Activated CD4-positive, alpha-beta memory T cell treated with anti-CD3 and anti-CD28 coated beads for 36 hours (primary cell): ENCODE measurements at places on chromosomes 1 and 21.

DNA sequence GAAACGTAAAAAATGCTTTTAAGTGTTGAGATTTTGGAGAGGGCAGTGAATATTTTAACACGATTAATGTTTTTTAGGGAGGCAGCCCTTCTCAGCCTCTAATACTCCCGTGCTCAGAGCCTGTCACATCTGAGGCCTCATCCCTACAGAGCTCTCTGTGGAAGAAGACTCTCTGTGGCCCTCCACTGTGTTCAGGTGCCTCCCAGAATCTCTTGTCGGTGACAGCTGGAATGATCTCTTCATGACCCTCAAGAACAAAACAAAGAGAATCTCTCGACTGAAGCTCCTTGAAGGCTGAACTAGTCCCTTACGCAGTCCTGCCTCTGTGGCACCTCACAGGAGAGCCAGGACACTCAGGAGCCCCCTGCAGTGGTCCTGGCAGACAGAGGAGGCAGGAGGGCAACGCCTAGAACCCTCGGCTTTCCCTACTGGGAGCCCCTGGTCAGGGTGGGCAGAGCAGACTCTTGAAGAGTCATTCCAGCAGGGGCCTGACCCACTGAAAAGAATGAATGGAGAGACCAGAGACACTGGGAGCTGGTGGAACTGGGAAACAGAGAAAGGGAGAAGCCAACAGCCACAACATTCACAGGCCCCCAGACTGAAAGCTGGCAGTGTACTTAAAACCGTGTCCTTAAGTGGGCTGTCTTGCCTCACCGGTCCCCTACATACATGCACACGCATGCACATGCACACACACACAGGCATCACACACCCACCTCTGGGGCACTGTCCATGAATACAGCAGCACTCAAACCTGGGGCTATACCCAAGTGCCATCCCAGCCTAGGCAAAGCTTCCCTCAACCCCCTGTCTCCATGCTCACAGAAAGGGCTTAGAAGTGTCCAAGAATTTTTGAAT, 67.5 kb upstream of the ANGPTL1 start:
- no peak for DNase-seq

GRCh38 chr1:180757657-180758056, 125.8 kb downstream of the XPR1 start:
- no peak for DNase-seq

GRCh38 chr1:211518330-211519289, 26.6 kb upstream of the RD3 start:
- DNase-seq: no peak

GRCh38 chr1:1061682-1062345, 12.3 kb downstream of the RNF223 start:
- DNase-seq: no peak

DNA sequence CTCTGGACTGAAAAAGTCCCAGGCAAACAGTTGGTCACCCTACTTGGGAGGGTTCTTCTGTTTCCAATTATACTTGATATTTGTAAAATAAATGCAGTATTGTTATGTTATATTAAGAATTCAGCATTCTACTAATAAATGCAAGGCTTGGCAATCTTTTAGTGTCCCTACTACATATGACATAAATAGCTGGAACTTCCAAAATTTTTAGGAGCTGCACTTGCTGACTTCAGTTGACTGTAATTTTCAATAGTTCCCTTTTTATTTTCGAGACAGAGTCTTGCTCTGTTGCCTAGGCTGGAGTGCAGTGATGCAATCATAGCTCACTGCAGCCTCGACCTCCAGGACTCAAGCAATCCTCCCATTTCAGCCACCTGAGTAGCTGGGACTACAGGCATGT, 20.0 kb downstream of the FOXD3 start:
- DNase-seq: no peak

DNA sequence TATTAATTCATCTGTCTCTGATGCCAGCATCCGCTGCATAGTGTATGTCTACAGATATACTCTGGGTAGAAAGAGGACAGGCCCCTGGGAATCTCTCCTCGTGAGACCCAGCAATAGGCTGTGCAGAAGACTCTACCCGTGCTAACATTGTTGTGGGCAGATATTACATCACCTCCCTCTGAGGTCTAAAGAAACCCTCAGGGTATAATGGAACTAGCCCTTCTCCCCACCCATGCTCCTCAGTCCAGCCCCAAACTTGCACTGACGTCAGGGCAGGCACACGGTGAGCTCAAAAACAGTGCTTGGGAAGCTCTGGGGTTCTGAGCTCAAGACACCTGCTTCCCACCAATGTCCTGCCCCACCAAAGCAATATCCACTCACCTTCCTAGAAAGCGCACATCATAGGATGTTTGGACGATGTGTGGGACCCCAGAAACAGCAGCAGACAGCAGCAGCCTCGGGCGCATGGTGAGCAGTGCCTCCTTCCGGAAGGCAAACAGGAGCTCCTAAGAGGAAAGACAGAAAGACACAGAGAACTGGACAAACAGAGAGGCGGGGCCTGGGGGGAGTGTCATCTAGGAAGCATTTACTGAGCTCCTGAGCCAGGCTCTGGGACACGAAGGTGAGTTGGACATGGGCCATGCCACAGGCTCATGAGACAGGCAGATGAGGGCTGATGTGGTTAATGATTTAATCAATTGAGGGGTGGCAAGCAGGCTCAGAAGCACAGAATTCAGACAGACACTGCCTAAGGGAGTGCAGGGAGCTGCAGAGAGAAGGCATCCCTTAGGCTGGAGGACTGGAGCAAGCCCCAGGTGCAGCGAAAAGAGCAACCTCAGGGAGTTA, 4.8 kb downstream of the OVGP1 start:
- no peak for DNase-seq

- no peak for DNase-seq
These were observed 15.6 kb upstream of the IL10 start for GRCh38 chr1:206787891-206788290.

- DNase-seq: peak; percentile 47
These were observed 587.3 kb downstream of the PTPRC start for GRCh38 chr1:199226163-199226562.

DNA sequence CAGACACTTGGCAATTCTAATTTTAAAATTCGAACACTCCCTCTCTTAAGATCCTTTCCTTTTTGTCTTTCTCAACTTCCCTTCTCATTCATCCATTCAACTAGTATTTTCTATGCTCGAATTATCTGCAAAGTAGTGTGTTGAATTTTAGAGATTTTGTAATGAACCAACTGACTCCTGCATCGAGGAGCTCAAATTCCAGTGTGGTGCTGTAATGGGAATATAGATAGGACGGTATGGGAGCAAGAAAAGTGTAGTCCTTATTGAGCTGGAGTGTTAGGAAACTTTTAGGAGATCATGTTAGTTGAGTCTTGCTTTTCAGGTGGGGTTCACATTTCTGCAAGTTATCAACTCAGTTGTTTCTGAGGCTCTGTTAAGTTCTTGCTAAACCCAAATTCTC, 897.5 kb downstream of the TTLL7 start:
- DNase-seq: no peak

DNA sequence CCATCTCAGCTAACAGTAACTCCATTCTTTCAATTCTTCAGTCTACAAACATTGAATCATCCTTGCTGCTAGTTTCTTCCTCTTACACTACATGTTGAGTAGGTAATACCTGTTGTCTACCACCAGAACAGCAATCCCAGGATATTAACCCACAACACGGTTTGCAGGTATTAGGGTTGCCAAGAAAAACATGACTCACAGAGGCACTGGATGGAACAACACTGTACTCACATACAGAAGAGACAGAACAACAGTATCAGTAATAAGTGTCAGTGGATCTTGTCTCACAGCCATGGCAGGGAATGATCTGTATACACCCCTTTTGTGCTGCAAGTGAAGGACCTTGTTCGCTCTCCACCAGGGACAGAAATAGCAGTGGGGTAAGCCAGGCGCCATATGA, 212.1 kb downstream of the GPR52 start:
- no peak for DNase-seq

- no peak for DNase-seq
These were observed 2.5 kb downstream of the USH2A start for GRCh38 chr1:216420746-216421145.

GRCh38 chr1:205329719-205330118, 8.2 kb upstream of the NUAK2 start:
- DNase-seq: no peak

DNA sequence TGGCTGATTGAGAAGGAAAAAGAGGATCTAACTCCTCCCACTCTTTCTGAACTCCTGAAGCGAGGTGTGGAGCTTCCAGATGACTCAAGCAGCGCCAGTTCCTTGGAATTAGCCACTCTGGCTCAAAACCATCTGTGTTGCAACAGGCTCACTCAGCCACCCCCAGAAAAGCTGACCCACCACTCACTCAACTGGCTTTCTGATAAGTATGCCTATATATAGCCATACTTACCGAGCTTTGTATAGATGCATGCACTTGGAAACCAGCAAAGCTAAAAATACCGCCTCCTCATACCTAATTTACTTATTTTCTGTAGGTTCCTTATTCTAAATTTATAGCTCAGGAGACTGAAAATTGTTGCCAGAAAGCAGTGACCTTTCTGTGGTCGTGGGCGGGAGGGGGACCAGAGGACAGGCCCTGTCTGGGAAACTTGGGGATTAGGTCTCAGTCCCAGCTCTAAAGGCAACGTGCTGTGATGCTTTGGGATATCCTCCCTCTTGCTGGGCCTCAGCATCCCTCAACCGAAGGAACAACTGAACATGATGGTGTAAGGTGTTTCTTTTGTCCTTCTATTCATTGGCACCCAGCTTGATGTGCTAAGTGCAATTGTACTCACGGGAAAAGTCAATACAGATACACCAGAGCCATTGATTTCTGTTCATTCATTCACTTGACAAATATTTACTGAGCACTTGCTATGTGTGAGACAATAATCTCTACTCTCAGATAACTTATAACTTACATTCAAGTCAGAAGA, 65.7 kb downstream of the NENF start:
- DNase-seq: no peak

DNA sequence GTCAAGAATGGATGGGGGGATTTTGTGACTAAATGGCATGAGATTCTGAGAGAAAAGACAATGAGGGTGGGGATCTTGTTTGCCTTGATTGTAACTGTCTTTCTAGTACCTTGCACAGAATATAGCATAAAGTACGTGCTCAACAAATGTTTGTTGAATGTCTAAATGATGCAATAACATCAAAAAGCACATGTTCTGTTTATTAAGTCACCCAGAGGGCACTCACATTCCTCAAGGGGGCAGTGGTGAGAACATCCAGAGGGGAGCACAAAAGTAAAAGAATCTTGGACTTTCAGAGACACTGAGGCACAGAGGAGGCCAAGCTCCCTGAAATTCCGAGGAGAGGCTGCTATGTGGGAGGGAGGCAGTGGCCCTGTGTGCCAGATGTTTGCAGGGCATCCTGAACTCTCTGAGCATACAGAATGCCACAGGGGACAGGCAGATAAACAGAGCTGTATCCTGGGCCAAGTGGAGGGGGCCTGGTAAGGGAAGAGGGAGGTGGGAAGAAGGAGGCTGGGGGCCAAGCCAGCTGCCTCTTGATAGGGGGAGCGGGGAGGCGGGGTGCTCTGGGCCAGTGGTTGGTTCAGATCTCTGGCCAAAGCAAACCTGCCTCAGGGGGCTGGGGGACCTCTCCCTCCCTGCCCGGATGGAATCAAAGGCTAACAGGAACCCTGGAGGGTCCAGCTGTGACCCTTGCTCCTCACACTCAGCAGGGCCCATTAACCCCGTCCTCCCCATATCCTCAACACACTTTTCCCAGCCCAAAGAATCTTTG, 6.5 kb upstream of the ATP1A2 start:
- peak; percentile 47 for DNase-seq

DNA sequence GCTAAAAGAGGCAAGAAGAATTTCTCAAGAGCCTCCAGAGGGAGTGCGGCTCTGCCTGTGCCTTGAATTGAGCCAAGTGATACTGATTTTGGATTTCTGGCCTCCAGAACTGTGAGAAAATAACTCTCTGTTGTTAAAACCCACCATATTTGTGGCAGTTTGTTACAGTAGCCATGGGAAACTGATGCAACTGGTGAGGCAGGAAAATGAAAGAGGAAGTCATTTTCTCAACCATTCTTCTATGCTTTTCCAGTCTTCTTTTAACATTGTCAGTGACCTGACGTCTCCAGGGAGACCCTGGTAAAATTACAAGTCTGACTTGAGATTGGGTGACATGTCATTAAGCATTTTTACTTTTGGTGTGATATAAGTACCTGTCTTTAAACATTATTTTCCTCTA, 5.8 kb downstream of the OR6P1 start:
- no peak for DNase-seq

DNA sequence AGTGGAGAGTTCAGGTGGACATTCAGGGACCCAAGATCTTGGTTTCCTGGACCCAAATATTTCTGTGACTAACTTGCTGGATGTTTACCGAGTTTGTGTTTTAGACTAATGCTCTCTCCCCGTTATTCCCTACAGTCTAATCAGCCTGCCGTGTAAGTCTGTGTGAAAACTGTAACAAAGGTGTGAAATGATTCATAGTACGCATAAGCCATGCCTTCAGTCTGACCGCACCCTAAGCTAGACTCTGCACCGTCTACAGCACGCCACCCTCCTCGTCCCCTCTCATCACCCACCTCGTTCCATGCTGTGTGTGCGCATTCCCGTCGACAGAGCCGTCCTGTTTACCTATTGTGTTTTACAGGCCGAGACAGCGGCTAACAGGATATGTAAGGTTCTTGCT, 50.5 kb downstream of the ACTN2 start:
- DNase-seq: no peak

DNA sequence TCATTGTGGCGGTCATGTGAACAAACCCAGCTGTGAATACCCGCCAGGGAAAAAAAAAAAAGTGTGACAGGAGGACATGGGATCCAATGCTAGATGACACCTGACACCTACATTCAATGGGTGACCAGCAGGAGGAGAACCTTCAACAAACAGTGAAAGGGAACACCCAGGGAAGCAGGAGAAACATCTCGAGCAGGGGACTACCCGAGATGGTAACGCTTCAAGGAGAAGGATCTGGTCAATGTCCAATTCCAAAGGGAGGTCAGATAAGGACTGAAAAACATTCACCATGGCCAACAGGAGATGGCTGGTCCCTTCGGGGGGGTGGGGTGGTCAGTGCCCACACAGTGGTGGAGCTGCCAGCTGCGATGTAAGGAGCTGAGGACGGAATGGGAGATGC, 46.3 kb downstream of the PTPN14 start:
- DNase-seq: no peak
